Adrenal gland (tissue), 19 donors: ENCODE measurements at places on chromosomes 3 and 15.

DNA sequence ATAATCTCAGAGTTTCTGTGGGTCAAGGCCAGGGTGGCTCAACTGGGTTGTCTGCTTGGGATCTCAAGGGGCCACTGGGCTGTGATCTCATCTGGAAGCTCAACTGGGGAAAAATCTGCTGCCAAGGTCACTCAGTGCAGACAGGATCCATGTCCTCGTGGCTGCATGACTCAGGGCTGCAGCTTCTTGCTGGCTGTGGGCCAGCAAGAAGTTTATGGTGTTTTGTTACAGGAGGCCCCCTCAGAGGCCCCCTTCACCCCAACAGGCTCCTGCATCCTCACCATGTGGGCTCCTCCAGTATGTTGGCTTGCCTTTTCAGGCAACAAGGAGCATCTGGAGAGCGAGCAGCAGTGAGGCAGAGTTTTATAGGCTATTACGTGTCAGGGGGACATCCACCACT is 14.6 kb downstream of the OCA2 start:
- no peak for DNase-seq

GRCh38 chr3:174955513-174956016 is 96.4 kb downstream of the NAALADL2 start:
- DNase-seq = no peak

GRCh38 chr3:153463895-153464294 is 301.9 kb downstream of the RAP2B start:
- no peak for DNase-seq

DNA sequence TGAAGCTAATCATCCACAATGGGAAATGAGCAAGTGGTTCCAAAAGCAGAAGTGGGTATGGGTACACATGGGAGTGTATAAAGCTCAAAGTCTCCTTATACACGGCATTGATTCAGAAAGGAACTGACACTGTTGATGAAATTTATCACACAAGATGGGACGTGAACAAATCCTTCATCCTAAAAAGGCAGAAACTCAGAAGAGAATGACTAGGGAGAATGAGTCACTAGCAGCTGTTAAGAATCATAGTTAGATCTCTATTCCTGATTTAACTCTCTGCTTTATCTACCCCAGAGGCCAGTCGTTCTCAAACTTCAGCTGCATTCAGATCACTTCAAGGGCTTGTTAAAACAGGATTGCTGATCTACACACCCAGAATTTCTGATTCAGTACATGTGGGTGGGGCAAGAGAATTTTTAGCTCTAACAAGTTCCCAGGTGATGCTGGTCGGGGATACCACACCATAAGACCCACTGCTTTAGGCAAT is 97.7 kb upstream of the PHLDB2 start:
- DNase-seq = no peak

DNA sequence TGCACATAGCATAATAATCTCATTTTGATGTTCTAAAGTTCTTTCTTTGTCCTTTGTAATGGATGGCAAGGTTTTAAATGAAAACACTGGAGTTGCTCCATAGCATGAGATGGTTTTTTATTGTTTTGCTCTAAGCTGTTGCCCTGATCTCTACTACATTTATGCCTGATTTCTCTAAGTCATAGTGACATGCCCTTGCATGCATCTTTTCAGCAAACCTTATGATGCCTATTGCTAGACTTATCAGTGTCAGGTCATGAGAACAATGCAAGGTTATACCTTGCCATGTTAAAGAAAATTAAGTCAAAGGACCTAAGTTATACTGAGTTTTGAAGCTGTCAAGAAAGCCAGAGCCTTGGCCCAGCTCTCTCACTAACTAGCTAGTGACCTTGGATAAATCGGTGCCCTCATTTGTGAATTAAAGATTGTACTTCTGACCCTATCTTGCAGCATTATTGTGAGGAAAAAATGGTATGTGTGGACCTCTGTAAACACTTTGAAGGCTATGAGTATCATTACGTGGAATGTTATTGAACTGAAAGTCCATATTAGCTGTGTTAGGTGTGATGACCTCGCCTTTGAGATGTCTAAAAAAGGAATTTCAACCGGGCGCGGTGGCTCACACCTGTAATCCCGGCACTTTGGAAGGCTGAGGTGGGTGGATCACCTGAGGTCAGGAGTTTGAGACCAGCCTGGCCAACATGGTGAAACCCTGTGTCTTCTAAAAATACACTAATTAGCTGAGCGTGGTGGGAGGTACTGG is 256.4 kb upstream of the UBE2E1 start:
- no peak for DNase-seq

- DNase-seq = no peak
These were observed 142.3 kb downstream of the IL5RA start for GRCh38 chr3:2967871-2968270.

GRCh38 chr3:188818282-188818681 is 353.5 kb upstream of the TPRG1 start:
- no peak for DNase-seq

DNA sequence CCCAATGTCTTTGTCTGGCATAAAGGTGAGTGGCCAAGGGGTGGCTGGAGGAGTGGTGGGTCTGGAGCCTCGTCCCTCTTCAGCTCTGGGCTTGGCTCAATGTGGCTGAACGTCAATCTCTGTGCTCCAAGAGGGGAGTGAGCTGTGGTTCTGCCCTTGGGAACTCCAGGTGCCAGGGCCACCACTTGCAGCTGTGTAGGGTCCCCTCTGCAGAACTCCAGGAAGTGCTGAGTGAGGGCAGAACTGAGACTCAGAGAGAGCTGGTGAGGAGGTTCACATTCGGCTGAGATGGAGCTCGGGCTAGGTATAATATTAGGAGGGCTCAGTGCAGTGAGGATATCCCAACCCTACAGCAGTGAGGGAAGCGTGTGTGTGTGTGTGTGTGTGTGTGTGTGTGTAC is 11.6 kb downstream of the DUOX1 start:
- no peak for DNase-seq

- no peak for DNase-seq
These were observed 37.9 kb upstream of the MECOM start for GRCh38 chr3:169701457-169701856.

DNA sequence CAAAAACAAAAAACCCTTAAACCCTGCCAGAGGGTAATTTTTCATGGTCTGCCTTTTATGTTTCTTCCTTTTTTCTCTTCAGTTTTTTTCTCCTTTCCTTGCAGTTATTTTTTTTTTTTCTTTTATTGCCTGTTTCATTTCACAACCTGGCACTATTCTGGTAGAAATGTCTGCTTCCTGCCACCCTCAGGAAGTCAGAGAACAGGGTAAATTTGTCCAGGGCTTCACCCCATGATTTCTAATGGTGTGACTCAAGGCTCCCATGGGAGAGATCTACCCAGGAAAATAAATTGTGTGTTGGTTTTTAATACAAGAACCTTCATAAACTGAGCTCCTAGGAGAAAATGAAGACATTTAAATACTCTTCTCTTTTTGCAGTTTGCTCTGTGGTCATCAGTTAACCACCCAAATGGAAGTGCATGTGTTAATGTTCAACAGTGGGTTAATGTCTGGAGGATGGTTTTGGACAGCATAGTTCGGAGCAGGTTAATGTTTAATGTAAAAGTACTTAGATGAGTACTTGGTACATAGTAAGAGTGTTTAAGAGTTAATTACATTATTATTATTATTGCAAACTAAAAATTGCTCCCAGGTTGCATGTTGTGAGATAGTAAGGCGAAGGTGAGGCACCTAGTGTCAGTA is 45.9 kb downstream of the CGNL1 start:
- DNase-seq = no peak

DNA sequence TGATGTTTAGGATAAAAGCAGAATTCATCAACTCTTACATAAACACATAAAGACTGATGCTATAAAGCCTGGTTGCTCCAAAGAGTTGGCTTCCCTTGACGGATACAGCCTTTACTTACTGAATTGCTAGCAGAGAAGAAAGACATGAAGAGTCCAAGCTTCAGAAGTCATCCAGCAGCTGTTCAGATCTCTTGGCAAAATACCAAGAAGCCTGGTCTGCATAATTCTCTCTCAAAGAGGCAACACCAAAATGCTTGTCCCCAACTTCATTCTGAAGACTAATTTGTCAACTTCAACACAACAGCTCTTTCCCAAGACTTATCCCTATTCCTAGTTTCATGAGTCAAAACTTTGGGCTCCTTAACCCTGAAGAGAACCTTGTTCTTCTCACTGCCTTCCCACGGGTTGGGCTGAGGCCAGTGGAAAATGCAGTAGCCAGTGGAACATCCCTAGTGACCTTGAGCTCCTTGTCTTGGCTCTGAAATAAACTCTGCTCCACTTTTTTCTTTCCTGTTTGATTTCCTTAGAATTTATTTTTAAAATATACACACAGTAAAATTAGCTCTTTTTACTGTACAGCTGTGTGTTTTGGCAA is 119.2 kb upstream of the THBS1 start:
- DNase-seq = no peak

DNA sequence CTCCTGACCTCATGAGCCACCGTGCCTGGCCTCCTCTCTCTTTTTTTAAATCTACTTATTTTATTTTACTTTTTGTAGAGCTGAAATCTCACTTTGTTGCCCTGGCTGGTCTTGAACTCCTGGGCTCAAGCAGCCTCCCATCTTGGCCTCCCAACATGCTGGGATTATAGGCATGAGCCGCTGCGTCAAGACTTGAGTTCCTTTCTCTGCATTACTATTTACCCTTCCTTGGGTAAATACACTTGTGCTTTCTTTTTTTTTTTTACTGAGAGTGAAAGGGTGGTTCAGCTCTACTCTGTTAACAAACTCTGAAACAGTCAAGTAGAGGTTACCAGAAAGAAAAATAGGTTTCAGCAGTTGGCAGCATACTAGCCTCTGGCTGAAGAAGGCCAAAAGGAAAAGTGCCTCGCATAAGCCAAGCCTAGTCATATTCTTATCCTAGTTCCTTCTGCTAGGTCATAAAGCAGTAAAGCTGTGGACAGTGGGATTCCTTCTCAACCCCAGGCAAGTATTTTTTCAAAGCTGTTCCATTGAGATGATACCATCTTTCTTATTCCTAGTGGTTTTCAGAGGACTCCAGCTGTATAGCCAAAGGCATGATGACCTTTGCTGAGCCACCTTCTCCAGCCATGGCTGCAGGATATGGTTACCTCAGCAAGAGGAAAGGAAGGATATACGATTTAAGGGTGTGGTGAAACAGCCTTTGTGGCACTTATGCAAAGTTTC is 135.1 kb downstream of the RBPMS2 start:
- no peak for DNase-seq

DNA sequence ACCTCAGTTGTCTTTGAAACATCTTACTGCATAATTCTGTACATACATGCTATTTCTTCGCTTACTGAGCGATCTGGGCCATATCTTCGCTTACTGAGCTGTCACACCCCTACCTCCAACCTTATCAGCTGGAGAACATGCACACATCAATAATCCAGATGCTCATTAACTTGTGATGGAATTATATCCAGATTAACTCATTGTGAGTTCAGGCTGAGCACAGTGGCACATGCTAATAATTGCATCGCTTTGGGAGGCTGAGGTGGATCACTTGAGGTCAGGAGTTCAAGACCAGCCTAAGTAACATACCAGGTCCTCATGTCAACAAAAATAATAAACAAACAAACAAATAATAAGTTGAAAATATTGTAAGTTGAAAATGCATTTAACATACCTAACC is 19.3 kb upstream of the ANXA2 start:
- no peak for DNase-seq

DNA sequence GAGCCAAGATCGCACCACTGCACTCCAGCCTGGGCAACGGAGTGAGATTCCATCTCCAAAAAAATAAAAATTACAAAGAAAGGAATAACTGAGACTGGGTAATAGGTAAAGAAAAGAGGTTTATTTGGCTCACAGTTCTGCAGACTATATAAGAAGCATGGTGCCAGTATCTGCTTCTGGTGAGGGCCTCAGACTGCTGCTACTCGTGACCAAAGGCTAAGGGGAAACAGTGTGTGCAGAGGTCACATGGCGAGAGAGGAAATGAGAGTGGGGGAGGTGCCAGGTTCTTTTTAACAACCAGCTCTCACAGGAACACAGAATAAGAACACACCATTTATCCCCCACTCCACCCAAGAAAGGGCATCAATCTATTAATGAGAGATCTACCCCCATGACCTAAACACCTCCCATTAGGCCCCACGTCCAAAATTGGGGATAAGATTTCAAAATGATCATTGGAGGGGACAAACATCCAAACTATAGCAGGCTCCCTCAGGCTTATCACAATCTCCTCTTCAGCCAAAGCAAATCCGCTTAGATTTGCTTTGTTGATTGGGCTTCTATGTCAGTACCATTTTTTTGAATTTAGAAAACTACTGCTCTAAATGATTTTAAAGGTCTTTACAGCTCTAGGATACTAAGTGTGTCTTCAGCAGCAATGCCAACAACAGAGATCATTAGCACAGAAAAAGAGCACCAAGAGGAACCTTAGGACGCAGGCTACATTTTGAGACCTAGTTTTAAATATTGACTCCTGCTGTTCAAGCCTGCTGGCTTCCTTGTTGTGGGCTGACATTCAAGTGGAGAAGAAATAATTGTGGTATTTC is 84.2 kb upstream of the TBL1XR1 start:
- no peak for DNase-seq

GRCh38 chr3:115804200-115804599 is 180.9 kb downstream of the GAP43 start:
- DNase-seq = no peak

GRCh38 chr15:67784090-67784781 is 41.1 kb upstream of the SKOR1 start:
- DNase-seq = no peak

- DNase-seq = no peak
These were observed 591.1 kb downstream of the GBE1 start for GRCh38 chr3:81170298-81170697.

GRCh38 chr3:40189118-40189517 is 120.4 kb upstream of the EIF1B start:
- DNase-seq = no peak

DNA sequence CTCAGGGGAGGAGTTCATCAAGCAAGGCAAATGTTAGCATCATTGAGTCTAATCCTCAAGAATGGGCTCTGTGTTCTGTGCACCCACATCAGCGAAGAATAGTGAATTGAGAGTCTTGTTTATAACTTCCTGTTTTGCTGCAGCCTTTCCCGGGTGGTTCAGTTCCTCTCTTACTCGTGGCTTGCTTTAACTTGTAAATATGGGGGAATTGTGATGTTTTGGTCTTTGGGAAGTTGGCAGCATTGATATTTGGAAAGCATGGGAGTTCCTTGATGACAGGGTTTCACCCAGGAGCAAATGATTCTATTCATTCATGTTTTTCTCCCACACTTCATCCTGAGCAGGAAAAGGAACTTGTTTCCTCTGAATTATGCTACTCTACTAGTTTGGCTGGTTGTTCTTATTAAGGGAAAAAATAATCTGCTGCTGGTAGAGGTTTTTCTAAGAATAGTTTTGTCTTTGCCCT is 40.4 kb downstream of the GPD1L start:
- no peak for DNase-seq

GRCh38 chr3:23198801-23199200 is 4.3 kb upstream of the UBE2E2 start:
- DNase-seq = no peak

DNA sequence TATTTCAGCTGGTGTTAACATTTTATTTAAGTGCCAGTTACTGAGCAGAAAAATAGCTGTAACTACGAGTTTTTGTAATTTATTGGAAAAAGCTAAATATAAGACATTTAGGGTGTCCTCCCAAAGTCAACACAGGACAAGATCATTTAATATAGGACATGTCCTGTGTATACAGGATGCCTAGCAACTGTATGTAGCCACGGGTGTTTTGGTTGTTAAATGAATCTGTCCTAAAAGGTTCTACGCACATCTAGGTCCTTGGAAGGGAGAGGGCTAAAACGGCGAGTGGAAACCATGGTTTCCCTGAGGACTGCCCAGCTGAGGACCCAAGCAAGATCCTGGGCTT is 565 bp upstream of the ZNF621 start:
- DNase-seq = no peak

GRCh38 chr3:133570139-133570936 is 3.1 kb upstream of the CDV3 start:
- DNase-seq = no peak
